ENCODE measurements at places on chromosomes 4 and X.

DNA sequence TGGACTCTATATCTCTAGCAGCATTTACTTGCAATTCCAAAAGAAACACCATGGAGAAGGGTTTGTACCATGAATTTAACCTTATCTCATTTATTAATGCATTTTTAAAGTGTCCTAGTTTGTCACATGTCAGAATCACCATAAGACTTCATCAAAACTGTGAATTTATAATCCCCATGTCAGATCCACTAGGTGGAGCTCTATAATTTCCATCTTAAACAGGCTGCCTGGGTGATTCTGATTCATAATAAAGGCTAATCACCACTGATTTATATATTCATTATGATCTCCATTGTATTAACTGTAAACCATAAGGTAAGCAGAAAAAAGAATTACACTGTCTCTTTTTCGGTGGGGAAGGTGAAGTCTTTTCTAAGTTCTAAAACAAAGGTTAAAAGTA, 4.0 kb downstream of the TCEAL2 start:
- no peak for DNase-seq

DNA sequence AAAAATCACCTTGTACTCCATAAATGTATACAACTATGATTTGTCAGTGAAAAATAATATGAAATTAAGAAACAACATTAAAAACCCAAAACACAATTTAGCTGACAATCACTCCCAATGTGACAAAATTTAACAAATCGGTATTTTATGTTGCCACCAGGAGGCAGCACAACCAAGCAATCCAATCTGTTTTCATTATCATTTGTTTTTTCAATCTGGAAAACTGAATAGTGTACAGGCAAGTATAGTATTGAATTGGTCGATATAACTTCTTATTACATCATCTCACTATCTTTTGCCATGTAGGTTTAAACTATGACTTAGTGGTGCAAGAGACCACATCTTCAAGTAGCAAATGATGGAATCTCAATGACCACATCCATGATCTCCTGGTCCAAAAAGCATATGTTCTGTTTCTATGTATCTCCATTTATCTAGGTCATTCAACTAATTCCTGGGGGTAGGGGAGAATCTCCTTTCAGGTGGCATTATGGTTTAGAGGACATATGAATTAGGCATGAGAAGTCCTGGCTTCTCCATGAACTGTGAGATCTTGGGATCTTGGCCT, 112.9 kb upstream of the AGA start:
- DNase-seq: no peak

GRCh38 chr4:64000241-64000640, 409.0 kb downstream of the TECRL start:
- no peak for DNase-seq

- no peak for DNase-seq
Observed at GRCh38 chrX:39212456-39212855, 411.2 kb downstream of the MID1IP1 start.

- DNase-seq: no peak
Observed at GRCh38 chr4:2411786-2412510, 6.5 kb downstream of the ZFYVE28 start.

GRCh38 chrX:74521961-74522751, 92.3 kb downstream of the RLIM start:
- DNase-seq: no peak

DNA sequence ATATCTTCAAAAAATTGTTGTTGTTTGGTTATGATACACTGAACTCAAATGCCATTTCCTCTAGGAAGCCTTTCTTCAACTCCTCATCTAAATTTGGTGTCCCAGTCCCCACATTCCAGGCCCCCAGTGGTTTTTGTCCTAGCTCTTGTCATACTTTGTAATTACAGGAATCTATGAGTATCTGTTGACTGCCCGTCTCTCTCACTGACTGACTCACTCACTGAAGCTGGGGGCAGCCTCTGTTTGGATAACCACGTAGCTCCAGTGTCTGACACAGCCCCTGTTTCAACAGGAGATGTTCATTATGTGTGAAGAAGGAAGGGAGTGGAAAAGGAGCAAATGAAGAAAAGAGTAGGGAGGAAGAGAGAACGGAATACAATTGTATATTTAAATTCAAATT, 284.1 kb upstream of the TENM3 start:
- DNase-seq: no peak

DNA sequence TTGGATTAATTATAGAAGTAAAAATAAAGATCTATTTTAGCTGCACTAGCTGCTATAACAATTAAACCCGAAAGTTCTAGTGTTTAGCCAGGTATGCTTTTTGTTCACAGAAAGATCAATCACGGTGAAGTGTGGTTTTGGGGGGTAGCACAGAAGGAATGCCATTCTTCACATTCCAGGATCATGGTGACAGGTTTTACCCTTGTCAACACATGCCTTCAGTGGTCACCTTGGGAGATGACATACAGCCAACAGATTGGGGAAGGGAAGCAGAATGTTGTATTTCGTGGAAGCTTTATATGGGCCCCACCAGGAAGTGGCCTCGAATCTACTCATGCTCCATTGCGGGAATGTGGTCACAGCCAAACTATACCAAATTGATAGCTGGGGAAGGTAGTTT, 753.6 kb downstream of the RAPGEF2 start:
- DNase-seq: no peak

- DNase-seq: no peak
Observed at GRCh38 chr4:114208574-114209151, 229.2 kb upstream of the ARSJ start.

DNA sequence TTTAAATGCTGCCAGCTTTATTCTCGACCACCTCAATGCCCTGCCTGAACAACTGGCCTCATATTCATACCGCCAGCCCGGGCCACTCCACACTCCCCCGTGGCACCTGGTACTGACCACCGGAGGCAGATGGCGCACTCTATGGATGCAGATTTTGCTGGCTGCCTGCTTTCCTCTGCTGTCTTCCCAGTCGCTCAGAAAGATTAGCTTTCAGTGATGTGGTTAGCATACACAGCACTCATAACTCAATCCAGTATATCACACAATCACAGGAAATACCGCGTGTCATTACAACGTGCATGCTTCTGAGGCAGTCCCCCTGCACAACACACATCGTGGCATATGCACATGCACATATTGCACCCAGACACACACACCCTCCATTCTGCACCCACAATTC, 147.2 kb upstream of the BCOR start:
- DNase-seq: no peak

Measured in C1 segment of cervical spinal cord (tissue), 14 donors.